ENCODE measurements at places on chromosomes 7 and 10.

- no peak for DNase-seq
Measured at GRCh38 chr7:91566402-91566732, 302.1 kb downstream of the FZD1 start.

GRCh38 chr7:120993553-120994191, 5.2 kb downstream of the CPED1 start:
- no peak for DNase-seq

DNA sequence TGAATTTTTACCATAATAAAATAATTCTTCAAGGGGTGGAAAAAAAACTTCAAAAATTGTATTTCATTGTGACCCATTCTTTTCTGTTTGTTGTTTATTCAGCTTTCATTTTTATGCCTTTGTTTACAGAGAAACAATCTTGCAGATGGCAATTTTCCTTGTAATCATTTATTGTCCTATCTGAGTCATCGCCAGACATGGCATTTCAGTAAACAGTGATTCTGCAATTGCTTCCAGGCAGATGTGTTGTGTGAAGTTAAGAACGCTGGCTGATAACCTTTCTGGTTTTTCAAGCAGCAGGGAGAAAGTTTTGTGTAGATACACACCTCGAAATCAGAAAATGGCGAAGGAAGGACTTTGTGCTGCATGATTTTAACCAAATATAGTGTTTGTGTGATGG, 80.7 kb upstream of the RPA3 start:
- DNase-seq: no peak

DNA sequence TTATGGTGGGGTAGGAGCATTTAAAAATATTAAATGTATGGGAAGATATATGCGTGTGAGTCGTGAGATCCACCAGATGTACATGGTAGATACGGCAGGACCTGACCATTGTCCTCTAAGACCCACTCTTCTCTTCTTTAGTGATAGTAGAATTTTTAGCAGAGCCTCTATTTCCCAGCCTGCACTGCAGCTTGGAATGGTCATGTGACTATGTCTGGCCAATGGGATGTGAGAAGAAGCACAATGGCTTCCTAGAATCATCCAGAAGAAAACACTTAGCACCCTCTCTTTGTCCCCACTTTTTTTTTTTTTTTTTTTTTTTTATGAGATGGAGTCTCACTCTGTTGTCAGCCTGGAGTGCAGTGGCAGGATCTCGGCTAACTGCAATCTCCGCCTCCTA, 86.6 kb upstream of the CYTH3 start:
- no peak for DNase-seq

- DNase-seq: peak; percentile 76
Measured at GRCh38 chr10:97648562-97649404, 8.3 kb downstream of the PI4K2A start.

DNA sequence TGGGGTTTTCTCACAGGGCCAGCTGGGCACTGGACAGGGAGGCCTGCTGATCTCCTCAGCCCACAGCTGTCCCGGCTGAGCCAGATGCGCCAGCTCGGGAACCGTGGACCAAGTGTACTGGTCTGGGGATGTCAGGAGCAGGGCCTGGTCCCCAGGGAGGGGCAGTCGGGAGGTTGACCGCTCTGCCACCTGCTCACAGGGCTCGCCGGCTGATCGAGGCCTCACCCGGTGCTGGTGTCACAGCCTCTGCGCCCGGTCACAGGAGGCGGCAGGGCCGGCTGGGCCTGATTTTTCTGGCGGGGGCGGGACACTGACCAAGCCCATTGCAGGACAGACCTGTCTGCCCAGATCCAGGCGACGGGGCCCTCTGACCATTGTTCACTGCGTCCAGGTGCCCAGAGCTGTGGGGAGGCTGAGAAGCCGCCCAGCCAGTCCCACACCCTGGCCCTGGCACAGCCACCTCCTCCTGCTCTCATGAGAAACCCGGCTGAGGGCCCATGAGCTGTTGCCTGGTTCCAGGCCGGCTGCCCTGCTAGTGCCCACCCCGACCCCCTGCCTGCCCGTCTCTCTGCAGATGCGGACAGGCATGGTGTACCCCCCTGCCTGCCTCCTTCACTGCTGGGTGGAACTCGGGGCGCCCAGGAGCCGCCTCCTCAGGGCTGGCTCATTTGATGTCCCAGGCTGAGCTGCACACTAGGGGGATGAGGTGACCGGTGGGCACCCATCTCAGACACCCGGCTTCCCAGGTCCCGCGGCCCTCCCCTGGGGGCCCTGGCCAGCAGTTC, 3.0 kb upstream of the TMEM184A start:
- DNase-seq: no peak

GRCh38 chr7:133207687-133208086, 45.2 kb upstream of the EXOC4 start:
- DNase-seq: no peak

DNA sequence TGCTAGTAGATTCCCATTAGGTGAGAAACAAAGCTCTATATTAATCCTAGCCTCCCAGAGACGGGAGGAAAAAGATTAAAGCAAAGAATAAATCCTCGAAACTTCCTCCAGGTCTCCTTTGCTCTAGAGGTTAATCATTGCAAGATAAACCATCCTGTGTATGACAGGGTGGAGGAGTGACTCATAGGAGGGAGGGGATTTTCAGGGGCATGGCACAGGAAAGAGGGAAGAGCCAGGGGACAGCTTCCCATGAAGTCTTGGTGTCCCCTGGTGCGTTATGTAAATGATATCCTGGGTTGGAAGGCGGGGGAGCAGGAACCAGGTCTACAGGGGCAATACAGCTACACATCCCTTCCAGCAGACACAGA, 780 bp downstream of the CYP3A5 start:
- DNase-seq: peak; percentile 94

DNA sequence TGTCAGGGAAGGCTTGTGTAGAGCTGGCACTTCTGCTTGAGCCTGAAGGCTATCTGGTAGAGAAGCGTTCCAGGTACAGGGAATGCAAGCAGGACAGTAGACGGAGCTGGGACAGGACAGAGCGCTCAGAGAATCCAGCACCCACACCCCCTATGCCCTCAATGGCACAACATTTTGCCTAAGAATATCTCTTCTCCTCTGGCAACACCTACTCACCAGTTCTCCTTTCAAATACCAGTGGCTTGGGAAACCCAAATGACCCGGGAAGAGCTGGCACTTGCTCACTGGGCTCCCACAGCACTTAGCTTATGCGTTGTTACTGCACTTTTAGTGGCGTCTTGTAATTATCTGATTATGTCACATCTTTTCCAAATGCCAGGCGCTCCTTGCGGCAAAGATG, 118.6 kb downstream of the RNF216 start:
- DNase-seq: no peak

DNA sequence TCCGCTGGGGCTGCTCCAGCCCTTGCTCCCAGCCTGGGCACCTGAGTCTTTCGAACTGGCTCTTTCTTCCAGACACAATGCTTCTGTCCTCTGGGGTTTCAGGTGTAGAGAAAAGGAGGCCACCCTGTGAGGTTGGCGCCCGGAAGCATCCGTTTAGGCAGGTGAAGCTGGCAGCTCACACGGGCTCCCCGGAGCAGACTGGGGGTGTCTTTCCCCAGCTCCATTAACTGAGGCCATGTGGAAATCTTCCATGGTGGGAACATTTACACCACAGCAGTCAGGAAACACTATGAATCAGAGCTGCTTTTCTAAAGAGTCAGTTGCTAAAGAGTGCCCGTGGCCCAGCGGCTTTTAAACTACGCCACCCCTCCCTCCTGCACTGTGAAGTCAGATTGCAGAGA, 29.2 kb downstream of the PRKAG2 start:
- DNase-seq: no peak

GRCh38 chr7:149209518-149210269, 14.3 kb downstream of the ZNF282 start:
- DNase-seq: peak; percentile 56

GRCh38 chr10:102484021-102484420, 18.5 kb downstream of the ACTR1A start:
- no peak for DNase-seq

DNA sequence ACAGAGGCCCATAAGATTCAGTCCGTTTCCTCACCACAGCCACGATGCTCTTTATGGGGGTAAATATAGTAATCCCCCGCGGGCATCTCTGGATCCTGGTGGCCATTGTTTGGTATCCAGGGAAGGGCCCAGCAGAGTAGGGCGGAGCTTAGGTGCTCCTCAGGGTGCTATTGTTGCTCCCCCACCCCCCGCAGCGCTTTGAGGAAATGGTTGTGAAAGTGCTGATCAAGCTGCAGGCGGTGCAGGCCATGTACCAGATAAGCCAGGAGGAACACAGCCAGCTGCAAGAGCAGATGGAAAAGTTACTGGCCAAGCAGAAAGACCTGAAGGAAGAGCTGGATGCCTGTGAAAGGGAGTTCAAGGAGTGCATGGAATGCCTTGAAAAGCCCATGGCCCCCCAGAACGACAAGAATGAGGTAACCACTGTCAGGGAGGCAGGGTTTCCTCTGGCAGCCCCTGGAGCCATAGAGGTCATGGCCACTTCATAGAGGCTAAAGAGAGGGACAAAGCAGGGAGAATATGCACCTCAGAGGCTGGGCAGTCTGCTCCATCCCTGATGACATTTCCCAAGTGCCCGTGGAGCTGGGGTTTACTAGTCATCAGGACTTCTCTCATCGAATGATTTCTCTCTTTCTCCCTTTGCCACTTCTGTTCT, 17.6 kb upstream of the FLNC start:
- DNase-seq: no peak

DNA sequence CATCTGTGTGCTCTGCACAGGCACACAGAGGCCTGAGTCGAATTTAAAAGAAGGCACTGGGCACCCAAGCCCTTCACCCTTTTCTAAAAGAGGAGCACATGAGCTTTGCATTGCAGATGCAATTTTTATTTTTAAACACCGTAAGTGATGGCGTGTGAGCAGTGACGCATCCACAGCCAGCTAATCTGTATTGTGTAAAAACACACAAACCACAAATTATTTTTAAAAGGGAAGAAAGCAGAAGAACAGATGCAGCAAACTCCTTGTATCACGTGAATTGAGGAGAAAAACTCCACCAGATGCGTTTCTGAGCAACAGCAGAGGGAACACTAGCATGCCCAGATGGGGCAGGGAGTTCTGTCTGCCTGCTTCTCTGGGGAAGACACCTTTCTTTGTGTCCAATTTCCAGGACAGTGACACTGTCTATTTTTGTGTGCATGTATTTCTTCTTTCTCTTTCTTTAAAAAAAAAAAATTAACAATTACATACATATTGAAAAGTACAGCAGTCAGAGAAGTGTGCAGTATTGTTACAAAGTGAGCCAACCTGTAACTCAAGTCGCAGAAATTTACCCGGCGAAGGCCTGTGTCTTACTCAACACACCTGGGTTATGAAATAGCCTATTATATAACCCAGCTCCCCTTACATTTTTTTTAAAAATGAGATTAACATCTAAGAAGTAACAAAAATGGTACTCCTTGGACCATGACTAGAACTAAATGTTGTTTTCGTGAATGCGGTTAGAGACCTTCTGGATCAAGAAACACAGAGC, 39.2 kb downstream of the EEPD1 start:
- no peak for DNase-seq

GRCh38 chr7:31963569-31964175, 106.5 kb downstream of the PDE1C start:
- no peak for DNase-seq

DNA sequence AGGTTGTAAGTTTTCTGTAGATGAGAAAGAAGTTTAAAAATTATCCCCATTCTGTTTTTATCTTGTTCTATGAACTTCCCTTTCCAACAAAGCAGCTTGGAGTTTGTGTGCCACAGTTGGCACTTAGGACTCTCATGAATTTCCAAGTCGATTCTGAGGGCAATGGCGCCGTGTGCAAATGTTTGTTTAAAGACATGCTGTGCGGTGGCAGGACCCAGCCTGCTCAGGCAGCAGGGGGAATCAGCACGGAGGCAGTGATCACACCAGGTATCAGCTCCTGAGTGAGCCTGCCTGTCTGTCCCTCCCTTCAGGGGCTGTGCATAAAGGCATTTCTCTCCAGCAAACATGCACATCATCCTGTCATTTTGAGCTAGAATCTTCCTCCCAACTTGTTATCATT, 109.8 kb upstream of the WDR11 start:
- DNase-seq: no peak

DNA sequence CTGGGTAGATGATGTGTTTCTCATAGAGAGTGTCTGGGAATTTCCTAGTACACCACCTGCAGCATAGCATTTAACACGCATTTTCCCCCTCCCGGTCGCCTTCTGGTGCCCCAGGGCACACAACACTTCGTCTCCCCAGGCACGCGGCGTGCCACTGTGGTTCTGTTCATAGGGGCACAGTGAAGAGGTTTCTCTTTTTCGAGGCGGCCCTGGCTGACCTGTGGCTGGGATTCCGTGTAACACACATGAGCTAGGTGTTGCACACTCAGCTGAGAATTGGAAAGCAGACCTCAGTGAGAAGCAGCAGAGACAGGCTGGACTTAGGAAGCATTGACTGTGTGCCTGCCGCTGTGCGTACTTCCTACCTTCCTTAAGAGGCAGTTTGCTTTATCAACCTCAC, 214.3 kb upstream of the SHH start:
- no peak for DNase-seq

GRCh38 chr7:101950450-101951119, 133.2 kb downstream of the CUX1 start:
- no peak for DNase-seq
